ENCODE measurements at places on chromosomes 7 and 10.

DNA sequence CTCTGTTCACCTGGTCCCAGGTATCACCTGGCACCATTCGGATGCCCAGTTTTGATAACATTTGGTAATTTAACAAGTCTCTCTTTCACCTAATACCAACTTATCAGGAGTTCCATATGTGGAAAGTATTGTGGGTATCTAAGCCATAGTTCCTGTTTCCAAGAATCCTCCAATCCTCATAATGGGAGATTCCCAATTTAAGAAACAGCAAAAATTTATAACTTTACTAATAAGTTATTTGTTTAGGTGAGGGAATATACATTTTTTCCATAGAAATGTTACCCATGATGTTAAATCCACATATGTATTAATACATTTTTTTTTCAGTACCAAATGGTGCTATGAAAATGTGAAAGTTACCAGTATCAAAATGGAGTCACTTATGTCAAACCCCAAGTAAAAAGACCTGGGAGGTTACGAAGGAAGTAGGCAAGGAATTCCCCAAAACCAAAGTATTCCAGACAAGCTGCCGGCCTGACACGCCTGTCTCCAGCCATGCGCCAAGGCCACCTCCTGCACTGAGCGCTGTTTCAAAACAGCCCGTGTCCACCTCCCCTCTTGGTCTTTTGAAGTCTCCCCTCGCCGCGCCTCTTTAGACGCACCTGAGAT, 44.8 kb downstream of the PRKCQ start:
- DNase-seq = no peak

GRCh38 chr7:50738932-50739331, 43.8 kb downstream of the GRB10 start:
- DNase-seq = no peak

- DNase-seq = no peak
Measured at GRCh38 chr7:91632234-91632940, 248.1 kb downstream of the MTERF1 start.

GRCh38 chr7:111883241-111883640, 320.9 kb upstream of the IMMP2L start:
- no peak for DNase-seq

DNA sequence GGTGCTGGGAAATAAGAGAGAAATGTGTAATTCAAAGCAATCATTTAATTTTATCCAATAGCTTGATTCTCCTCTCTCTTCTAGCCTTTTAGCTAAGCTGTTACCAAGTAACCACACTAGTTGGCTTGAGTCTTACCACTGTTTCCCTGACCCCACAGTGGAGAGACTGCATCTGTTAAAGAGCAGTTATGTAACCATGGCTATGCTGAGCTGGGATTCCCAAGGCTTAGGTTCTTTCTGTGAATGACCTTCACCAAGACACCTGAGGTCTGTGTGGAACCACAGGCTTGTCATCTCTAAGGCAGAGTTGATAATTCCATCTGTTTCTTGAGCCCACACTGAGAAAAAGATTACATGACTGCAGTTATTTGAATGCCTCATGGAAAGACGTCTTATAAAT, 47.7 kb upstream of the ATRNL1 start:
- DNase-seq = no peak

DNA sequence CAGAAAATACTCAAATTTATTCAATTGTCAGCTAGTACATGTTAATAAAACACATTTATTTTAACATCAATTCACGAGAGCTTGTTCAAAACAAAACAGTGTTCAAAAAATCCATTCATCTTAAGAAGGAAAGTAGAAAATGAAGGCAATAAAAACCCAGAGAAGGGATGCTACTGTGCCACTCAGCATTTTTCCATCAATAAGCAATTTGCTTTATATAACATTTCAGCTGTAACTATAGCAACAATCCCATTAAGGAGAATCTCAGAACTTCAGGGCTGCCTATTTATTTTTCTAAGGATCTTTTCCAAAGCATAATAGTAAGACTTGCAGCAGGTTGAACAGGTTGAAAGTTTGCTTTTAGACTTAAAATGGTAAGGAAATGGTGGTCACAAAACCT, 190.5 kb downstream of the PCLO start:
- DNase-seq = no peak

DNA sequence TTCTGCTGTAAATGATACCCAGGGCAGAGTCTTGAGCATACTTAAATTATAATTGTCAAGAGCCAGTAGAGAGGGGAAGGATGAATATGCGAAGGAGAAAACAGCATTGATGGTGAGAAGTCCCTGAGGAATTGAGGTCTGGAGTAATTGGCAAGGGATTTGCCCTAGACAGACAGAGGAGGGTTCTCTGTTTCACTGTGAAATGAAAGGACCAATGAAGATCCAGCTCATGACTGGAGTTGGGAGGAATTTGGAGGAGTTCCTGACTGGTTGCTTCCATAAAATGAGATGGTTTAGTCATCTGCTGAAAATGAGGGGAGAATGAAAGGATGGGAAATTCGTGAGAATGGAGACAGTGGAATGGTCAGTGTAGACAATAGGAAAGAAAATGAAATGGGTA, 6.8 kb downstream of the PRPF18 start:
- no peak for DNase-seq

DNA sequence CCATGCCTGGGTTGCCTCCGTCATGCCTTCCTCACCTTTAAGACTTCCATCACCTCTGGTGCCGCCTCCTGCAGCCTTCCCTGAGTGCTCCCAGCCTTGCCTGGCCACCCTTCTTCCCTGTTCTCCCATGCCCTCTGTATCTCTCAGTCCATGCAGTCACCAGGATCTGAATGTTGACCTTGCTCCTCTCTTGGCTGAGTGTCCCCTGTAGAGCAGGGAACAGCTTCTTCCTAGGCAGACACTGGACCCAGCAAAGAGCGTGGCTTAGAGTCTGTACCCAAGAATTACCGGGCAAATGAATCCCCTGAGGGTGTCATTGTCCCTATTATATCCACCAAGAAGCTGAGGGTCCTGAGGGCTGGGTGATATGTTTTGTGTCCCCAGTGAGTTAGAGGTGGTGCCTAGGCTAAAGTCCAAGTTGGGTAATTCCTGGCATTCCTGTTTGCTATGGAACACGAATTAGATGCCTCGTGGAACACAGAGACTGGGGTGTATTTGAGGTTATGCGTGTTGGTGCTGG, 505.6 kb downstream of the RPS24 start:
- DNase-seq = no peak

DNA sequence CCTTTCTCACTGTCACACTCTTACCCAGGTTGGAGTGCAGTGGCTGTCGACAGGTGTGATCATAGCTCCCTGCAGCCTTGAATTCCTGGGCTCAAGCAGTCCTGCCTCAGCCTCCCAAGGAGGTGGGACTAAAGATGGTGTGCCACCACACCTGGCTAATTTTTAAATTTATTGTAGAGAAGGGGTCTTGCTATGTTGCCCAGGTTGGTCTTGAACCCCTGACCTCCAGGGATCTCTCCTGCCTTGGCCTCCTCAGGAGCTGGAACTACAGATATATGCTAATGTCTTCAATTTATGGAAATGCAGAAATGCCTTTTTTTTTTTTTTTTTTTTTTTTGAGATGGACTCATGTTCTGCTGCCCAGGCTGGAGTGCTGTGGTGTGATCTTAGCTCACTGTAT, 42.7 kb downstream of the DNAJB6 start:
- DNase-seq = no peak

DNA sequence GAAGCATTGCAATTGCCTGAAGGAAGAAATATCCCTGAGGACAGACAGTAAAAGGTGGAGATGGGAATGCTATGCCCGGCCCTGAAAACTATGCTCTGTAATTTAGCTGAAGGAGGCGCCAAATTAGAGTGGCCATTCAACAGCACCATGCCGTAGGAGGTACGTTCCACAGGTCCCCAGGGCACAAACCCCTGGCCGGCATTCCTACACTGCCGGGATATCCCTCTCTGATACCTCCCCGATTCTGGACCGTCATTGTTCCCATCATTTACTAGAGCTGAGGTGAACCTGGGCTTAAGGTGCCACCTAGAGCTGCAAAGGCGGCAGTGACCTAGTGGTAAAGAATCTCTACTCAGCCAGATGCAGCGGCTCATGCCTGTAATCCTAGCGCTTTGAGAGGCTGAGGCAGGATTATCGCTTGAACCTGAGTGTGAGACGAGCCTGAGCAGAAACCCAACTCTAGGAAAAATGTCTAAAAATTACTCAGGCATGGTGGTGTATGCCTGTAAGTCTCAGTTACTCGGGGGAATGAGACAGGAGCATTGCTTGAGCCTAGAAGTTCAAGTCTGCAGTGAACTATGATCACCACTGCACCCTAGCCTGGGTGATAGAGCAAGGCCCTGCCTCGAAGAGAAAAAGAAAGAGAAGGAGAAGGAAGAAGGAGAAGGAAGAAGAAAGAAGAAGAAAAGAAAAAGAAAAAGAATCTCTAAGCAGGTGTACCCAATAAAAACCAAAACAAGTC, 53.0 kb upstream of the TNKS2 start:
- no peak for DNase-seq

GRCh38 chr10:78915190-78915518, 153.6 kb upstream of the ZMIZ1 start:
- no peak for DNase-seq

Data from smooth muscle cell of the brain vasculature (primary cell).